Stimulated activated CD4-positive, alpha-beta T cell treated with anti-CD3 and anti-CD28 coated beads, TNF-alpha, amount 100 ng/mL, for 24 hours (primary cell): ENCODE measurements at places on chromosomes 12 and 14.

- no peak for DNase-seq
Measured at GRCh38 chr12:30878024-30878423, 48.5 kb upstream of the TSPAN11 start.

- no peak for DNase-seq
Measured at GRCh38 chr12:123453165-123453564, 4.8 kb upstream of the SNRNP35 start.

- no peak for DNase-seq
Measured at GRCh38 chr12:126760092-126760491, 1506.9 kb upstream of the TMEM132C start.

GRCh38 chr12:30138483-30138882 lies 354.7 kb upstream of the TMTC1 start:
- DNase-seq, result no peak

DNA sequence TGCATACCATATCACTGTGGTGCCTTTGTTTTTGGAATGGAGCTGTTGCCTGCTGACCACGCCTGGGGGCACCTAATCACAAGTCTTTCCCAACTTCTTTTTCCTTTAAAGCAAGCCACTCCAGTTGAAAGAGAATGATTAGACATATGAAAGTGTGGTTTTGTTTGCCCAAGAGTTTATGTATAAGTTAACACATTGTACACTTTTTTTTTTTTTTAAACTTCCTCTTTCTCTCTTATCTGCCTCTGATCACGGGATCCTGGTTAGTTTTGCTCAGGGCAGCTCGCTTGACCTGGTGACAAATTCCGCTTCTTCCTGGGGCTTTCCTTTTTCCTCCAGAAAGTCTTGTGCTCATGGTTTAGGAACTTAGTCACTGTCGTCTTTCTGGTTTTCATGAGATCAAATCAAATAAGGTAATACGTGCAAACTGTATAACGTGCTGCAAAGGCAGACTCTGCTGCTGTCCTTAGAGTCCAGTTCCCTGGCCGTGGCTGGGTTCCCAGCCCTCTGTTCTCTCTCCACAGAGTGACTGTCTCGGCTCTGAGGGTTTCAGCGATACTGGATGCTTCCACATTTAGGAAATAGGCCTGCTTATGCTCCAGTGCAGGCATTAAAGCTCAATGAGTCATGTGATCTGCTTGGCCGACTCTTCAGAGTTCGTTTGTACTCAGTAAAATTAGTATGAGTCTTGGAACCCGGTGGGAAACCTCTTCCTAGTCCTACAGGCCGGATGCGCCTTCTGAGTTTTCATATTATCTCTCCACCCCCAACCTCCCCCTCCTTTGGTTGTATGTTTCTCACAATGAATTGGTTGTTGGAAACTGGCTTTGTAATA lies 15.2 kb downstream of the RASSF3 start:
- DNase-seq, result peak; percentile 16

GRCh38 chr14:69767369-69767999 lies 542 bp downstream of the SRSF5 start:
- peak; percentile 88 for DNase-seq

DNA sequence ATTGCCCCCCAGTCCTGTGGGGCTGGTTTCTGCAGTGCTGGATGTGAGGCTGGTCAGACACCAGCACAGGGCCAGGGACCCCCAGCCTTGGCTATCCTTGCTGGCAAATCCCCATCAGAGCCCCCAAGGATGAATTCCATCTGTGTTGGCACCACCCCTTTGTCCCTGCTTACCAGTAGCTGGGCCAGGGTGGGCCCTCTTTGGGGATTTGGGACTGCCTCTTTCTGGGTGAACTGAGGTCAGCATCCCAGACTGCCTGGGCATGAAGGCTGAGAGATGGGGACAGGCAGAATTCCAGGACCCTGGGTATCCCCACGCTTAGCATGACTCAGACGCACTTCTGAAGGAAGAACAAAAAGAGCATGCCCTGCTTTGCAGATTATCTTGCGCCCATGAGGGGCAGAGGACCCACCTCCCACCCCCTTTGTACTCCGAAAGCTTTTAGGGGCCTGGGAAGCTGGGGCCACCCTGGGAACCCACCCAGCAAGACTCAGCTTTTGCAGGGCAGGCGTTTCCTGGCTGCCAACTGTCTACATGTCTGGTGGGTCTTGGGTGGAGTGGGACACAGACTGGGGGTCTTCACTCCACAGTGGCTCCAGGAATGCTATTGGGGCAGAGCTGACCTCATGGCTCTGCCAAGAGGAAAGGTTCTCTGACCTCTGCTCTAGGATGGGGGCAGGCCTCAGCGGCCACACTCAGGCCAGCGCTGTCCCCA lies 26.8 kb downstream of the RFLNA start:
- no peak for DNase-seq

DNA sequence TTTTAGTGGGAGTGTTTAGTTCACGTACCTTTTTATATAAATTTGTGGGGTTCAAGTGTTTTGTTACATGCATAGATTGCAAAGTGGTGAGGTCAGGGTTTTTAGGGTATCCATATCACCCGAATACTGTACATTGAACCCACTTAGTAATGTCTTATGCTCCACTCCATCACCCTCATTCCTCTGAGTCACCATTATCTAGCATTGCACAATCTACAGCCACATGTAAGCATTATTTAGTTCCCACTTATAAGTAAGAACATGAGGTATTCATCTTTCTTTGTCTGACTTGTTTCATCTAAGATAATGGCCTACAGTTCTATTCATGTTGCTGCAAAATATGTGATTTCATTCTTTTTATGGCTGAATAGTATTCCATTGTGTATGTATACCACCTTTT lies 583.7 kb upstream of the LRFN5 start:
- no peak for DNase-seq

DNA sequence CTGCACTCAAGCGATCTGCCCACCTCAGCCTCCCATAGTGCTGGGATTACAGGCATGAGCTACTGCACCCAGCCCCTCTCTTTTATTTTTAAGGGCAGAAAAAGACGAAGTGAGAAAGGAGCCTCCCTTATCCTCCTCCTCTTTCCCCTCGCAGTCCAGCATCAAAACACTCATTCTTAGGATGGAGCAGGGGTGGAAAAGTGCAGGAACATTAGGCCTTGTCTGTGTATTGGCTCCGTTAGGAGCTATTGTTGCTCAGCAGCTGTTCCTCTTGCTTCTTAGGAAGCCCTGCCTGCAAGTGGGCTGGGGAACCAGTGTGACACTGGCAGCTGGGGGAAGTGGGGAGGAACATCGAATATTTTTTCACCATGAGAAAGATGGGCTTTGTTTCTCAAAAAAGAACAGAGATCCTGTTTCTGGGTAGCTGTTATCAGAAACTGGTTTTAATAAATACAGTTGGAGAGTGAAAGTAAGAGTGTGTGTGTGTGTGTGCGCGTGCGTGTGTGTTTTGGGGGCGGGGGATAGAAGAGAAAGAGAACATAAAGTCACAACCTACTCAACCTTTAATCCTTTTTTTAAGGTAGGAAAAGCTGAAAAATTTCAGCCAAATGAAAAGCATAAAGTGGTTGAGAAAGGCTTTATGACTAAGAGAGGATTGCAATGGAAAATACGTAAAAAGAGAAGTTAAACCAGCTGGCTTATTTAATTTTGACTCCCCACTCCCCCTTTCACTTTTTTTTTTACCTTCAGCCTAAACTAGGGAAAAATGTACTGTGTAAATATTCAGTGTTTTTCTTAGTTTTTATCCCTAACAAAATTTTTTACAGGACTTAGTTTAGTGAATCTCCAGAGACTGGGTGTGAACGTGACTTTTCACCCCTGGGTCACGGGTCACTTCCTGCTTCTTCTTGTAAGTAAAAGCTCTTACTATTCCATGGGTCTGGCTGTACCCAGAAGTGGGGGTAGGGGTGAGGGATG lies 197.2 kb upstream of the PLEKHG7 start:
- DNase-seq, result no peak

- DNase-seq, result no peak
Measured at GRCh38 chr12:23535441-23535840, 414.0 kb downstream of the SOX5 start.

DNA sequence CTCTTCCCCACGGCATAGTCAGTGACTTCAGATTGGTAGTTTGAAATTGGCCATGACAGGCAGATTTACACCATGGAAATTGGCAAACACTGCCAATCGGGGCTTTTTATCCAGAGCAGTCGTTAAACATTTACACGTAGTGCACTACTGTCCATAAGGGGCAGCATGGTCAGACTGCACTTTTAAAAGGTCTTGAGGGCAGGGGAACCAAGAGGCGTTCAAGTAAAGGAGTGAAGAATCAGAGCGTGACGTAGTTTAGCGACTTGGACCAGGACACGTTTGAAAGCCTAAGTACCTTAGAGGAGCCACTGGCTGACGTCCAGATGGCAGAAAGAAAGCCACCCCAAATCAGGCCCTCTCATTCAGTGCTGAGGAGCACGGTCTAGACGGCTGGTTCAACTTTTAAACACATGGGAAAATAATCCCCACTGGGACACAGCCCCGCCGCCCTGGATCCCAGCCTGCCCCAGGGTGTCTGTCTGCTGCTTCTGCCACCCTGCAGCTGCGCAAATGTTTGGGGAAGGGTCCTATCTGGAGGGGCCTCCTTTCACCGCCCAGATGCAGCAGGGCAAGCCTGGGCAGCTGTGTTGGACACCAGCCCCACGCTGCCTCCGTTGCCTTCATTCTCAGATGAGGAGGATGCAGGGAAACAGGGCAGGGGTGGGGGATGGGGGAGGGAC lies 52.5 kb upstream of the PPP2R5C start:
- DNase-seq, result no peak

DNA sequence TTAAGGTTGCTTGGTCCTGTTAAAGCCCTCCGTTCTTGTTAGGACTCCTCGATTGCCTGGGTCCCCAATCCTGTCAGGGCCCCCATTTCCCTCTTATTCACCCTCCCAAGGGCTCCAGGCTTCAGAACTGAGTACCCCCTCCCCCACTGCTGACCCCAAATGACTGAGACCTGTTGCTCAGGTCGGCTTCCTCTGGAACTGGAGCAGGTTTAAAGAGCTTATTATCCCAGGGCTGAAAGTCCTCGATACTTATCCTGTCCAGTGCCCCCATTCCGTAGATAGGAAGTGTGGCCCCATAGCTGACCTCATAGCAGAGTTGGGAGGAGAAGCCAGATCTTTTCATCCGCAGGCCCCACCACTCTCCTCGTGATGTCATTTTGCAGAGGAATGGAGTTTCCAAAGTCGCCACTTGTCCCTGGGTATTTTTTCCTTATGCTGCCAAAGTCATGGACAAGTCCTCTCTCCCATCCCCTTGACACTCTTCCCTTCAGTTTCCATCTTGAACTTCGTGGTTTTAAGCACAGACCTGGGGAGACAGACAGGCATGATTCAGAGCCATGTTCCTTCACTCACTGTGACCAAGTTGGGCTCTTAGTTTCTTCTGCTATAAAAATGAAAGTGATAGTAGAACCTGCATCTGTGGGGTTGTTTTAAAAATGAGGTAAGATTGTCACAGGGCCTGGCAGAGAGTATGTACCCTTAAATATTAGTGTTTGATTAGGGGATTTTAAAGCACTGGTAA lies 1.2 kb downstream of the USP30 start:
- DNase-seq, result peak; percentile 22
